ENCODE measurements at places on chromosomes 7 and 10. TPM values are rescaled to one million over a fixed set of nuclear protein-coding genes. Genes with fewer than 3 reads are reported as not detected.
A peak's percentile ranks its signal among the peaks of the same experiment; 100 is the strongest.

GRCh38 chr7:158384746-158385145, 202.9 kb downstream of the PTPRN2 start:
- DNase-seq, result no peak

CTNNA3 gene
- not detected for total RNA-seq

DNA sequence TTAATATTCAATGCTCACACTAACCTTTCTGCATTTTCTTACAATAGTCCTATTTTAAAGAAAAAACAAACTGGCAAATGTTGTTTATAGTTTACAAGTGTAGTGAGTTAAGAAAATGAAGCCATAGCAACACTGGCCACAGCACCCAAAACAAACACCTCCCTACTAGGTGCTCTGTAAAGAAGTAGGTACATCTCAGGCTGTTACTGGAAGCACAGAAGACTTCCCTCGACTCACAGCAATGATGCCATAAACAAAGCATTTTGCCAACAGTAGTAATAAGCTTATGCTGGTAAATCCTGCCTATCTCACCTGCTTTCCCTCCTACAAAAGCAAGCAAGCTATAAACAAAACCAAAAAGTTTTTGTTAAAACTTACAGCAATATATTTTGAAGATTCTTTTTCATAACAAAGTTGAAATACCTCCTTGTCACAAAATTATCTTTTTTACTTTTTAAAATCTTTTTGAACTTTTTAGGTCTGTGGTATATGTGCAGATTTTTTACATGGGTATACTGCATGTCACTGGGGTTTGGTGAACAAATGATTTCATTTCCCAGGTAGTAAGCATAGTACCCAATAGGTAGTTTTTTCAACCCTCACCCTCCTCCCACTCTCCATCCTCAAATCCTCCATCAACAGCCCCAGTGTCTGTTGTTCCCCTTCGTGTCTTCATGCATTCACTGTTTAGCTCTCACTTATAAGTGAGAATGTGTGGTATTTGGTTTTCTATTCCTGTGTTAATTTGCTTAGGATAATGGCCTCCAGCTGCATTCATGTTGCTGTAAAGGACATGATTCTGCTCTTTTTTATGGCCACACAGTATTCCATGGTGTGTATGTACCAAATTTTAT, 28.4 kb downstream of the COA1 start:
- DNase-seq, result no peak

DNA sequence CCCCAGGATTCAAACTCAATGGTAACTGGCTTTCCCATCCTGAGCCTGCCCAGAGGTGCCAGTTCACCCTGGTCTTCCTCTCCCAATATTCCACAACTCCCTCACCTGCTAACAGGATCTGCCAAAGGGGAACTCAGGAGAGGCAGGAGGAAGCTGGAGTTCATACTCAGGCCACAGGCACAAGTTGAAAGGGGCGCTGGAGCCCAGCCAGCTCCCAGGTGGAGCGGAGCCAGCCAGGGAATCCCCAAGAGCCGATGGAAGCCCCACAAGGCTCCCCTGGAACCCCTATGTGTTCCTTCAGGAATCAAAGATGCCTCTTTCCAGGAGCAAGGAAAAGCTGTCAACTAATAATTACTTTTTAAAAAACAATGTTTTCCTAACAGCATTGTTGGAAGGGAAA, 63.5 kb downstream of the SH3PXD2A start:
- DNase-seq, result no peak

NKX6-2 gene
- not detected for total RNA-seq

DNA sequence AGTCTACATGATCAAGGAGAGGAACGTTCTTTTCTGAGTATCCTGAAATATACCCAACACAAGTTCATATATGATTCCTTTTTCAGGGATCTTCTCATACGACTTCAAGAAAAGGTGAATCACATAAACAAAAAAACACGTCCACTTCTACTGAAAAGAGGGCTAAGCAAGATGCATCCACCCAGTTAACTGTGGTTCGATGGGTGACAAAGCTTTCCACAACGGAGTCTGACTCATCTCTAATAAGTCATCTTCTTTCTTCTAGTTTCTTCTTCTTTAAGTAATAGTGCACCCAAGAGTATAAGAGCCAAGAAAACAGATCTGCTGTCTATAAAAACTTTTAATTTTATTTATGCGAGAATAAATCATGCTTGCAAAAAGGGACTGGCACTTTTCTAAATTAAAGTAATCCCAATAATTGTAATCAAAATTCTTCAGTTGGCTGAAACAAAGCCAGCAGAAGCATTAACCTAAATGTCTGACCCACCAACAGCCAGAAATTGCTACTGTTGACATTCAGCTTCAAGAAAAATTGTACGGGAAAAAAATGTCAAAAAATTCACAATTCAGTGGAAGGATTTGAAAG, 146.9 kb upstream of the ANK3 start:
- DNase-seq, result peak; percentile 37

KCNH2 gene
- 0.23 TPM for total RNA-seq

C10orf95 gene
- 0.20 TPM for total RNA-seq

GIMAP2 gene
- 42.7 TPM for total RNA-seq

DNA sequence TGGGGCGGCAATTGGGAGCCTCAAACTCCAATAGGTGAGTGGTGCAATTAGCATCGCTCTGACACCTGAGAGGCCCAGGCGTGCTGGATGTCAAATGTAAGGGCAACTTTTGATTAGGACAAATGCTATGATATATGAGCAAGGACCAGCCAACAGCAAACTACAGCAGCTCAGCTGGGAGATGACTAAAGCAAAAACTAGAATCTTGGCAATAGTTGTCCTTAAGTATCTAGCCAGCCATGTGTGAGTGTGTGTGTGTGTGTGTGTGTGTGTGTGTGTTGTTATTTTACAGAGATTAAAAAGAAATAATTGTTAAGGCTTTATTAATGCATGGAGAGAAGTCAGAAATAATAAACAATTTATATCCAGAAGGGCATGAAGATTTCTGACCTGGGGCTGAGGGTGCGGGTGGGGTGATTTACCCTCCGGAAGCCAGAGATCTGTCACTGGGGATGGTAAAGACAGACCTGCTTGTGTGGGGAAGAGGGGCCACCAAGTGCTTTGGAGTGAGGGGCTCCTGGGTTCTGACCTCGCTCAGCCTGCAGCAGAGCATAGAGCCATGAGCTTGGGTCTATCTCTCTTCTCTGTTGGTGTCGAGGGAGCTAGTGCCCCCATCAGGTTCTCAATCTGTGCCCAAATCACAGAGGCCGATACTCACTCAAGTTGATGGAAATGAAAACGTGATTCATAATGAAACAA, 77.3 kb downstream of the EMX2 start:
- DNase-seq, result no peak

DNA sequence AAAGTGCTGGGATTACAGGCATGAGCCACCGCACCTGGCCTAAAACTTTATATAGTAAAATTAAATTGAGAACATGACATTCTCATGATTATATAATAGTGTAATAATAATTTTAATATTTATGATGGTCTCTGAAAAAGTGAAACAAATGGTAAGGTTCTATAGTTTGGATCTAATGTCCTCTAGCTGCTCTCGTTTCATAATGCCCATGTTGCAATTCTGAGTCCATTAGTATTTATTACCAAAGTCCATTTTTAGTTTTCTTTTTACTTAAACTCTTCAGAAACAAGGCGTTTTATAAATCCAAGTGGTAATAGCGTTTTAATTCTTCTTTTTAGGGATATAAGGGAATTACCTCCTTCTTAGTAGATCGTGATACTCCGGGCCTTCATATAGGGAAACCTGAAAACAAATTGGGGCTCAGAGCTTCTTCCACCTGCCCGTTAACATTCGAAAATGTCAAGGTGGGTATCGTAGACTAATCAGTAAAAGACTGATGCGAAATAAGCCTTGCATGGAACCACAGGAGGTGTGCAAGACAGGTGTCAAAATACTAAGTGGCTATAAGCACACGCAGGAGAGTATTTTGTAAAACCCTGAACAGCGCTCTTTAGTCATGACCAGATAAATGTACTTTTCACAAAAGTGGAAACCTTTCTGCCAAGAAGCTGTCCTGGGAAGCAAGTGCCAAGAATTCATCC, 34.1 kb downstream of the ACADSB start:
- DNase-seq, result no peak

LYZL1 gene
- total RNA-seq, result not detected

DNA sequence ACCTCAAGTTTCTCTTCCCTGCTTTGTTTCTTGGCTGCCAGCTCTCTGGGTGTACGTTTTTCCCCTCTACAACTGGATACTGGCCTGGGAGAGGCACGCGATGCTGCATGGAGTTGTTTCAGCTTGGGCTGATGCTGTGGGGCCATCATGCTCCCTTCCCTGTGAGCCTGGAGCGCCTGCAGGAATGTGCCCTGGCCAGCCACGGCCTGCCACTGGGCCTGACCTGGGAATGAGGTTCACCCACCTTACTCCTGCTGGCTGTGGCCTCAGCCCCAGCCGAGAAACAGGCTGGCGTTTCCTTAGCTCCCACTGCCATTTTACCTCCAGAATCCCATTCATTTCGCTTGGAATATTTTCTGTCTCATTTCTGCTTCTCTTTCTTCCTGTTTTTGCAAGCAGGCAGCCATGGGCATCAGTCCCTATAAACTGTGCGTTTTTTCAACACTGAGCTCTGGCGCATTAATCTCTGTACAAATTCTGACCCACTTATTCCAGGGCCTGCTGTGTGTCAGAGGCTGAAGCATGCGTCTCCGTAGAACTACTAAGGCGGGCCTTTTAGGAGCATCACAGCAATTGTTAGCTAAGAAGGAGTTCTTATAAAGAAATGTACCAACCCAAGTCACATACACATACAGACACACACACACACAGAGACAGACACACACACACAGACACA, 57.9 kb downstream of the GATA3 start:
- DNase-seq, result no peak

DNA sequence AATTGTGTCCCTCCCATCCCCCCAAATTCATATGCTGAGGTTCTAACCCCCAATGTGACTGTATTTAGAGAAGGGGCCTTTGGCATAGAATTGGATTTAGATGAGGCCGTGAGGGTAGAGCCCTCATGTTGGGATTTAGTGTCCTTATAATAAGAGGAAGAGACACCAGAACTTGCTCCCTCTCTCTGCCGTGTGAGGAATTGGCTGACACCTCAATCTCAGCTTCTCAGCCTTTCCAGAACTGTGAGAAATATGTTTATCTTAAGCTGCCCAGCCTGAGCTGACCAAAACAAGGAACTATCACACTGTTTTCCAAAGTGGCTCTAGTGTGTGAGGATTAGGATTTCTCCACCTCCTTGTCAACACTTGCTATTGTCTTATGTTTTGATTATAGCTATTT, 400.0 kb upstream of the FZD8 start:
- DNase-seq, result no peak

SSC4D gene
- total RNA-seq, result 0.67 TPM

DNA sequence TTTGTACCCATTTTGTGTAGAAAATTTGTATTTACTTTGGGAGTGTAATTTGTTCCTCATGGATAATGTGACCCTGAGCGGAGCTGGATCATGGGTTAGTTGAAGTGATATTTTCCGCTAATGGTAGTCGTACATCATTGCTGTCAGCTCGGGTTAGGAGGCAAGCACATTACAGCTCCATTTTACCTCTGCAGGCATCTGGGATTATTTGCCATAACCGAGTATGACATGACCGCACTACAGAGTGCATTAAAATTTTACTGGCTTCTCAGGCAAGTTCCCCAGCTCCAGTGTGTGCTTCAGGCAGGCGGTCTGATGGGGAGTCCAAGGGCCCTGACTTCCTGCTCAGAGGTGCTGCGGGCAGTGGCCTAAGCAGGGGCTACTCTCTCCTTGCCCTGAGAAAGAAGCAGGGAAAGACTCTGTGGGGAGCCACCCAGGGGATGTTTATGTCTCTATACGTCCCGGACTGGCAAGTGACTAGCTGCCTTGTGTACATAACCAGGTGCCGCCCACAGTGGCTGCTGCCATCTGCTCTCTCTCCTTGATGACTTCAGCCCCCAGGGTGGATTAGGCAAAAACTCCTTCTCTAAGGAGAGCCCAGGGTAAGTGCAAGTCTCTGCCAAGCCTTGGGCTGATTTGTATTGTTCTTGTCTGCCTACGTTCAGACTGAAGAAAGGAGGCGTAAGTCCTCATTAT, 685.3 kb upstream of the GALNT17 start:
- no peak for DNase-seq

SLC18A3 gene
- not detected for total RNA-seq

DNA sequence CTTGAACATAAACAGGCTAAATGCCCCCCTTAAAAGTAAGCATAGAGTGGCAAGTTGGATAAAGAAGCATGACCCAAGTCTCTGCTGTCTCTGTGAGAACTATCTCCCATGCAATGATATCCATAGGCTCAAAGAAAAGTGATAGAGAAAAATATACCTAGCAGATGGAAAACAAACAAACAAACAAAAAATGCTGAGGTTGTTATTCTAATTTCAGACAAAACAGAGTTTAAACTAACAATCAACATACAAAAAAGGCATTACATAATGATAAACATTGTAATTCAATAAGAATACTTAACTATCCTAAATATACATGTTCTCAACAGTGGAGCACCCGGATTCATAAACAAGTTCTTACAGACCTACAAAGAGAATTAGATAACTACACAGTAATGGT, 626.2 kb upstream of the CNTNAP2 start:
- DNase-seq, result no peak

CTAGE4 gene
- 1.6 TPM for total RNA-seq

DNA sequence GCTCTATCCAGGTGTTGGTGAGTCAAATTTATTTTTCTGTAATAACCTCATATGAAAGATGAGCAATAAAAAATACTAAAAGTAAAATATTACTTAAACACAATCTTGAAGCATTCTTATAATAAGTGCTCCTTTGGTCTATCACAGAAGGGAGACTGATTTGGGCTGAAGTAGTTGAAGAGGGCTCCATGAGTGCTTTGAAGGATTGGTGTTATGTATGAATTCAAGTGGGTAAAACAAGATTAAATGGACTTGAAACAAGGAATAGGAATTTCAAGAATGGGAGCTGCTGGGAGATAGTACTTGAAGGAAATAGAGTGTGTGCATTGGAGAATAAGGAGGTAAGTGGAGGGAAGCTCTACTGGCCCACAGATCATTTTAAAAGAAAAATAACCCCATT, 7.3 kb upstream of the OR2A2 start:
- DNase-seq, result no peak

DNA sequence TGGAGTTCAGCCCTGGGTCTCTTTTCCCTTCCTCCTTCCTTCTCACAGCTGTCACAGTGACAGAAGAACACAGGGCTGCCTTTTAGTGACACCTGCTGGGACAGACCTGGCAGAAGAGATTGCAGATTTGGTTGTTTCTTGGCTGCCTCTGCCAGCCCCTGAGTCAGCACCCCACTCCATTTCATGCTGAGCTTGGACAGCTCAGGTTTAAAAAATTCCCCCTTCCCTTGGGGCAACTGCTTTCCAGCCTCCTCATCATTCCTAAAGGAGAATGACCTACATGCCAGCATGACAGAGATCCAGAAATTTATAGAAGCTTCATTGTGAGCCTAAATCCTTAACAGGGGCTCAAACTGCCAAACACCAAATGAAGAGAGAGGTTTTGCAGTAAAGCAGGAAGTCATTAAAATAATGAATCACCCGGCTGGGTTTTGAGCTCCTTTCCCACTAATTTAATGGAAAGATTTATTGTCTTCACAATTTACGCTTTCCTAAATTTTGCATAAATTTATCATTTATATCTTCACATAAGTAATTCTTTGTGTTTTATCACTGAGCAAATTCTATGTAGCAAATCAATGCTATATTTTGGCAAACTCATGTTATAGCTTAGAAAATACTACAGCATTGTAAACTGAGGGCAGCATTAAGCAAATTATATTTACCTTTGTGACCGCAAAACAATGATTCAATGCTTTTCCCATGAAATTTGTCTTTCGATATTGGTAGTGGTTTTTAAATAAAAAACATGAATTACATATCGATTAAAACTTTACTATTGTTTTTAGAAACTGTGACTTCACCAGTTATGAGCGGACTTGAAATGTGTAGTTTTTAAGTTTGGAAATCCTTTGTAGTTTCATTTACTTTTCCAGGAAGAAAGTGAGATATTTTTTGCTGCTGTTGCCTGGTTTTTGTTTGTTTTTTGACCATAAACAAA, 399.5 kb upstream of the ANKRD30A start:
- no peak for DNase-seq
